Peyer's patch (tissue), 4 donors: ENCODE measurements at places on chromosomes 4 and X. TPM values are rescaled to one million over a fixed set of nuclear protein-coding genes. Genes with fewer than 3 reads are reported as not detected.

DNA sequence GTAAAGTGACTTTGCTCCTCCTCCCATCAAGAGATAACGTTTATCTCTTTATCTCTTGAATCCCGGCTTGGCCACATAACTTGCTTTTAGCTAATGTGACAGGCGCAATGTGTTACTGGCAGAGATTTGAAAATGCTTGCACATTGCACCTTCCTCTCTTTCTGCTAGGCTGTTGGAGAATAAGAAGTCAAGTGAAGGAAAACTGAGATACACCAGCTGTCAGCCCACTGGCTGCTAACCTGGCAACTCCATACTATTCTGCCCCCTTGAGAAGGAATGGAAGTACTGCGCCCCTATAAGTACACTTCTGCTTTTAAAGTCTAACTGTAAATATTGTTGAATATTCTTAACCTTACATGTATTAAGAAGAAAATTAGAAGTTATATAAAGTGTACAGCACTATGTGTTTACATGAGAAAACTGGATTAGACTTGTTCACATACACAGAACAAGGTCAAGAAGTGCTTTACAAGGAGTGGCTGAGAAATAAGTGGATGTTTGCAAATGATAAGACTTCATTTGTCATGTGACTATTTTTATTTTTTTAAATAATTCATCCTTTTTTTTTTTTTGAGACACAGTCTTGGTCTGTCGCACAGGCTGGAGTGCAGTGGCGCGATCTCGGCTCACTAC, 424.5 kb upstream of the CTSO start:
- DNase-seq, result no peak
- H3K4me3 ChIP-seq, result no peak overlapping the region
- H3K4me1 ChIP-seq, result no peaks in the 10 kb centered on the region

DNA sequence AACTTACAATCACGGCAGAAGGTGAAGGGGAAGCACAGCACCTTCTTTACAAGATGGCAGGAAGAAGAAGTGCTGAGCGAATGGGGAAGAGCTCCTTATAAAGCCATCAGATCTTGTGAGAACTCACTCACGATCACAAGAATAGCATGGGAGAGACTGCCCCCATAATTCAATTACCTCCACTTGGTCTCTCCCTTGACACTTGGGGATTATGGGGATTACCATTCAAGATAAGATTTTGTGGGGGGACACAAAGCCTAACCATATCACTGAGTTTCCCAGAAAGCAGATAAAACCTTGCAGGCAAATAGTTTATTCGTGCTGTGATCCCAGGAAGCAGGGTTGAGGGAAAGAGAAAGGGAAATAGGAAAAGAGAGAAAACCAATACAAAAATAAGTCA, 69.0 kb upstream of the GYPA start:
- no peak overlapping the region for H3K4me3 ChIP-seq
- H3K4me1 ChIP-seq, result no peaks in the 10 kb centered on the region
- H3K27ac ChIP-seq, result no peak overlapping the region
- DNase-seq, result no peak
- no peaks in the 10 kb centered on the region for H3K27me3 ChIP-seq
- H3K36me3 ChIP-seq, result no peaks in the 10 kb centered on the region

DNA sequence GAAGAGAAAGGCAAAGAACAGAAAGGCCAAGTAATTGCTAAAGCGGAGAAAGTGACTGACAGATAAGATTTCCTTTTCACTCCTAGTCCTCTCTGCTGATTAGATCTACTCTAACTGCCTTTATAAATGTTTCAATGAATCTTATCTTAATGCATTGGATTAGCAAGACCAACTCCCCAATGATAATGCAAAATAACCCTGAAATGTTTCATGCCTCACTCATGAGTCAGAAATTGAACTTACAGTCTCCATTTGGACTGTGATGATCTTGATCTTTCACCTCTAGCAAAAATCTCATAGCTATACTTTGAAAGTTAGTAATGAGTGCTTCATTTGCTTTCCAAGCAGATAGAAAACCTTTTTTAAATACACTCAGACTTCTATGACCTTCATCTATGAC, 26.5 kb downstream of the SLC10A7 start:
- H3K27ac ChIP-seq, result no peak overlapping the region
- no peak for DNase-seq
- H3K27me3 ChIP-seq, result no peaks in the 10 kb centered on the region
- H3K36me3 ChIP-seq, result no peaks in the 10 kb centered on the region
- no peaks in the 10 kb centered on the region for H3K4me1 ChIP-seq
- no peak overlapping the region for H3K4me3 ChIP-seq

DNA sequence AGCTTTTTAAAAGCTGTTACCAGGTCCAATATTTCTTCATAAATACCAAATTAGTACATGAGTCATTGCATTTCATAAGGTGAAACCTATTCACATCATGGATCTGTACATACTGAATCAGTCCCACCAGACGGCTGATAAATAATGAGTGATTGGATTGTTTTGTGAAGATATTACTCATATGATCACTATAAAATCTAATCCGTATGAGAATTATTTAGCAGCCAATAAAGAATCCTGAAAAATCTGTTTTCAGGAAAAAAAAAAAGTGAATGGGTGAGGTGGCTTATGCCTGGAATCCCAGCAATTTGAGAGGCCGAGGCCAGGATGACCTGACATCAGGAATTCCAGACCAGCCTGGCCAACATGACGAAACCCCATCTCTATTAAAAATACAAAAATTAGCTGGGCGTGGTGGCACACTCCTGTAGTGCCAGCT, 438.1 kb downstream of the INPP4B start:
- no peak for DNase-seq
- H3K27me3 ChIP-seq, result no peaks in the 10 kb centered on the region
- H3K4me3 ChIP-seq, result no peak overlapping the region
- H3K4me1 ChIP-seq, result no peaks in the 10 kb centered on the region
- no peak overlapping the region for H3K27ac ChIP-seq

- DNase-seq, result no peak
- H3K27ac ChIP-seq, result no peak overlapping the region
- H3K4me3 ChIP-seq, result no peak overlapping the region
- no peaks in the 10 kb centered on the region for H3K27me3 ChIP-seq
Observed at GRCh38 chrX:16469870-16470269, 180.1 kb upstream of the S100G start.

IL9R gene
- total RNA-seq, result 1.6 TPM

DNA sequence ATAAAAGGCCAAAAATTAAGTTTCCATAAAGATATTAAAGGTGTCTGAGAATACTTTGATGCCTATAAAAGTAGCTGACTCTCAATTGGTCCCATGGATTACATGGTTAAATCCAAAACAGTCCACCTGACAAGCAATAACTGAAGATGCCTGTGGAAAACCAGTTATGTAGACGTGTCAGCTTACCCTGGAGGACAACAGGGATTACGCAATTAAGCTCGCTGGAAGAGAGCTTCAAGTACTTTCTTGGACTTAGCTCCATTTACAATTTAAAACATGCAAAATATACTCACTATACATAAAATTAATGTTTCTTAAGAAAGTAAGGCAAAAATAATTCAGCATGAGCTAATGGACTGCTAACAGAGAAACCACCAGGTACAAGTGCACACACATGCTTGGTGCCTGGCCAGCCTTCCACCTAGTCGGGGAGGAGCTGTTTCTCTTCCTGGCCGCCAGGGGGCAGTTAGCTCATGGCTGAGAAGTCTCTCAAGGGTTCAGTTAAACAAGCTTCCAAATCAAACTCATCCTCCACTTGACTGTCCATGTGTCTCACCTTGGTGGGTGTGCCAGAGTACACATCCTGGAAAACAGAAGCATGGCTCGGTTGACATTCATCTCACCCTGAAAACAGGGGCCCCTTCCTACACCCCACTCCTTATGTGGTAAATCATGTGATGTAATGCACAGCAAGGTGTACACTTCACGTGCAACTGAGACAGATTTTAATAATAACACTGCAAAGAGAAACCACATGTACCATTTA, 9.2 kb upstream of the FAM53A start:
- H3K36me3 ChIP-seq, result no peaks in the 10 kb centered on the region
- peak; percentile 83 for DNase-seq
- H3K4me3 ChIP-seq, result no peak overlapping the region

SLC49A3 gene
- 8.1 TPM for total RNA-seq

DNA sequence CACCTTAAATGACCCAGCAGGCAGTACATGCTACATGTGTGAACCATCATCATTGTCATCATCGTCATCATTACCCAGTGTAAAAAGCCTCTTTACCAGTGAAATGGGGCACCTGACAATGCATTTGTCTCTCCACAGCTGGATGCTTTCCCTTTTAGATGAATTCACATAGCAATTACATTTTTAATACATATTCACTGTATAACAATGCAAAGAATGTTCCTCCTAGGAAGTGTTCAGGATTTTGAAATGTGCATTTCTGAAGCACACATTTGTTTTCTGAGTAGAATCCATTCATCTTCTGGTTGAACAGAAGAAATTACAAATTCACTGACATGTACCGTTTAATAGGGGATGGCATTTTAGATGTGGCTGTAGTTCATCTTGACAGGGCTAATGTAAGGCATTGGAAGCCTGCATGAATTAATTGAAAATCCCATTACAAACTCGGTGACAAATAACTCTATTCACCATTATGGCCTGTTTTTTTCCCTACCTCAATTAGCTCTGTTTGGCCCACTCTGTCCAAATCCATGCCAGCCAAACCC, 111.1 kb downstream of the SH3RF1 start:
- H3K4me1 ChIP-seq, result no peaks in the 10 kb centered on the region
- H3K27me3 ChIP-seq, result no peaks in the 10 kb centered on the region
- H3K4me3 ChIP-seq, result no peak overlapping the region
- H3K36me3 ChIP-seq, result no peaks in the 10 kb centered on the region

DNA sequence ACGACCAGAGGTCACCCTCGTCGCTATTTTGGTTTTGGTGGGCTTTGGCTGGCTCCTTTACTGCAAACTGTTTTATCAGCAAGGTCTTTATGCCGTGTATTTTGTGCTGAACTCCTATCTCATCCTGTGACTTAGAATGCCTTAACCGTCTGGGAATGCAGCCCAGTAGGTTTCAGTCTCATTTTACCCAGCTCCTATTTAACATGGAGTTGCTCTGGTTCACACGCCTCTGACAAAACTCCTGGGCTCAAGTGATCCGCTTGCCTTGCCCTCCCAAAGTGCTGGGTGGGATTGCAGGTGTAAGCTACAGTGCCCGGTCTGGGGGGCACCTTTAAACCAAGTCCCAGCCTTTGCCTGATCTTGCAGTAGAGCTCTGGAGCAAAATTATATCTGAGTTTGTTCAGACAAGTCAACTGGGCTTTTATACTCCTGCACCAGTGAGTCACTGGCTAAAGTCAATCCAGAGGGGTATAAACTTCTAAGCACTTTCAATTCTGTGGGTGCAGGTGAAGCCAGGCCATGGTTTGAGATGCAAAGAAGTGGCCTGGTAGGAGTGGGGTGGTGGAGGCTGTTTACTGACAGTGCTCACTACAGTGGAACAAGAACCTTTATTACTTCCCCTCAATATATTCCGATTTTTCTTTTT, 50.2 kb downstream of the MGST2 start:
- H3K4me3 ChIP-seq, result no peak overlapping the region
- no peaks in the 10 kb centered on the region for H3K4me1 ChIP-seq
- H3K36me3 ChIP-seq, result peaks cover 29% of the 10 kb centered on the region
- no peak overlapping the region for H3K27ac ChIP-seq
- no peak for DNase-seq

DNA sequence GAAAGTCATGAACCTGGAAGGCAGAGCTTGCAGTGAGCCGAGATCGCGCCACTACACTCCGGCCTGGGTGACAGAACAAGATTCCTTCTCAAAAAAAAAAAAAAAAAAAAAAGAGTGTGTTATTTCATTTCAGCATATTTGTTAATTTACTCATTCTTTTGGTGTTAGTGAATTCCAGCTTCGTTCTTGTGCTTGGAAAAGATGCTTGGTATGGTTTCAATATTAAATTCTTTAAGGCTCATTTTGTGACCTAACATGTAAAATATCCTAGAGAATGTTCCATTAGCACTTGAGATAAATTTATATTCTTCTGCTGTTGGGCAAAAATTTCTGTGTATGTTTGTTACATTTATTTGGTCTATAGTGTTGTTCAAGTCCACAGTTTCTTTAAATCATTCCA, 66.8 kb downstream of the SPIN3 start:
- H3K36me3 ChIP-seq, result no peaks in the 10 kb centered on the region
- no peaks in the 10 kb centered on the region for H3K4me1 ChIP-seq
- H3K27ac ChIP-seq, result no peak overlapping the region
- no peak overlapping the region for H3K4me3 ChIP-seq

GRCh38 chr4:139511320-139511719, 44.7 kb downstream of the SETD7 start:
- H3K27me3 ChIP-seq, result no peaks in the 10 kb centered on the region
- no peaks in the 10 kb centered on the region for H3K36me3 ChIP-seq
- H3K4me1 ChIP-seq, result no peaks in the 10 kb centered on the region
- no peak for DNase-seq
- H3K27ac ChIP-seq, result no peak overlapping the region

DNA sequence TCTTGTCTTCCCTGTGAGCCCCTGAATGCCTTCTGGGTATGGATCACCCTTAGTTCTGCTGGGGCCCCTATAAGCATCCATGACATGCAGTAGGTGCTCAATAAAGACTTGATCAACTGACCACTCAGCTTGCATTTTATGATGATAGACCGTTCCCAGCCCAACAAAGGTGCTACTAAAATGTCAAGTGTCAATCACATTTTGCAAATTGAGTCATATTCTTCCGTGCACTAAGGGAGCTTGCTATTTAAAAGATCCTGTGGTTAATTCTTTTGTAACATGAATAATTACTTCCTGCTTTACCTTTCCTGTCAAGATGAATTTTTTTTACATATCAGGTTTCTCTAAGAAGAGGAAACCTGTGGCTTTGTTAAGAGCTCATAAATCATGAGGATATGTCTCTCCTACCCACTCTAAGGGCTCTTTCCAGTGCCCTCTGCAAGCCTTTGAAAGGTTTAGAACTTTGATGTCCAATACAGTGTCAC, 47.6 kb downstream of the SH3KBP1 start:
- H3K27ac ChIP-seq, result no peak overlapping the region
- H3K4me1 ChIP-seq, result no peaks in the 10 kb centered on the region
- DNase-seq, result no peak
- no peaks in the 10 kb centered on the region for H3K36me3 ChIP-seq

- H3K36me3 ChIP-seq, result no peaks in the 10 kb centered on the region
- H3K27ac ChIP-seq, result no peak overlapping the region
- H3K4me3 ChIP-seq, result no peak overlapping the region
- no peak for DNase-seq
- no peaks in the 10 kb centered on the region for H3K27me3 ChIP-seq
Observed at GRCh38 chrX:29561417-29561816, 653.9 kb upstream of the MAGEB2 start.

DNA sequence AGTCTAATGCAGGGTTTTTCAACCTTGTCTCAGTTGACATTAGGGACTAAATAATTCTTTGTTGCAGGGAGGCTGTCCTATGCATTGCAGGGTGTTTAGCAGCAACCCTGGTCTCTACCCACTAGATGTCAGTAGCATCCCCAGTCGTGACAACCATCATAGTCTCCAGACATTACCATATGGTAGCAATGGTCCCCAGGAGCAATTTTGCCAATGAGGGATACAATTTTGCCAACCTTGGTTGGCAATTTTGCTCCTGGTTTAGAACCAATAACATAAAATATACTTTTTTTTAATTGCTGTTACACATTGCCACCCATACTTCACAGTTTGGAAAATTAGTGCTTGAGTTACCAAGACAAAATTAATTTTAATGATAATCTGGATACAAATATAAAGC, 6.0 kb downstream of the EREG start:
- H3K27me3 ChIP-seq, result no peaks in the 10 kb centered on the region
- H3K36me3 ChIP-seq, result no peaks in the 10 kb centered on the region
- H3K4me1 ChIP-seq, result no peaks in the 10 kb centered on the region
- peak; percentile 68 for DNase-seq
- H3K4me3 ChIP-seq, result no peak overlapping the region

- H3K4me3 ChIP-seq, result peak within 1 kb of the TSS; percentile 58
- no peaks in the 10 kb centered on the region for H3K27me3 ChIP-seq
- H3K27ac ChIP-seq, result peak within 1 kb of the TSS; percentile 5
- H3K36me3 ChIP-seq, result no peaks in the 10 kb centered on the region
- H3K4me1 ChIP-seq, result no peaks in the 10 kb centered on the region
- peak; percentile 69 for DNase-seq
Observed at GRCh38 chr4:82798168-82799005, at the start of gene SCD5. Gene SCD5 (minus strand): TSS chr4:82798796. CDS start chr4:82798537, 259 bp downstream.

CXCL5 gene
- not detected for total RNA-seq
